Stimulated activated CD8-positive, alpha-beta memory T cell treated with anti-CD3 and anti-CD28 coated beads, Interleukin-7, amount 100 ng/mL, for 4 hours (primary cell): ENCODE measurements at places on chromosomes 2 and 18.

DNA sequence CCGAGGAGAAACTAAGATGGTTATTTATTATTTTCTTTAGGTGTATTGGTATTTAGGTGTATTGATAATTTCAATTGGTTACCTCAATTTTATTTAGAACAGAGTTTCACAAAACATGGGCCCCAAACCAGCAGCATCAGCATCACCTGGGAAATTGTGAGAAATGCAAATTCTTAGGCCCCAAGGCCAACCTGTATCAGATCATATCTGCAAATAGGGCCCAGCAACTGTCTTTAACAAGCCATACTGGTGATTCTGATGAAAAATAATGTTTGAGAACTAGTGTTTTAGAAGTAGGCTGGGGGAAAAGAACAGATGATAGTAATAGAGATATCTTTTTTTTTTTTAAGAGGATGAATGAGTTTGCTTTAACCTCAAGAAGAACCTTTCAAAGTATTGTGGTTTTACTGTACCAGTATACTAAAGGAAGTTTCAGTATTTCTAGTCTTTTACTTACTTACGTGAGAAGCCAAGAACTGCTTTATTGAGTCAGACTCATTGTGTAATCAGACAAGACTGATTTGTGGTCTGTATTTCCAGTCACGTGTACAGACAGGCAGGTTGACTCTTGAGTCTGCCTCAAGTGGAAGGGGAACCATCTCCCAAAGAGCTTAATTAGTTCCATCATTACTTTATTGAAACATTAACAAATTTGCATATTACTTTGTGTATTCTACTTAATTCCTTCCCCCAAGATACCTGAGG, 60.4 kb upstream of the GAREM1 start:
- DNase-seq = no peak

DNA sequence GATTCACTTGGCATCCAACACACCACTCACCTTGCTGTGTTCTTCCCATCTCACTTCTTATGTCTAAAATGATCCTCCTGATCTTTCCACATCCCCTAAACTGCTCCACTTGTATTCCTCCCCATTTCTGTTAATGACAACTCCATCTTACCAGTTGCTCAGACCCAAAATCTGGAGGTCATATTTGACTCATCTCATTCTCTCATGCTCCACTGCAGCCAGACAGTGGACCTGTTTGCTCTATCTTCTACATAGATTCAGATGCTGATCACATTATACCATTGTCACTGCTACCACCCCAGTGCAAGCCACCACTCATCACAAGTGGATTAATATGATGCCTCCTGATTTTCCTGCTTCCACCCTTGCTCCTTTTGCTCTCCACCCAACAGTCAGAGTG, 7.9 kb upstream of the NABP1 start:
- no peak for DNase-seq

DNA sequence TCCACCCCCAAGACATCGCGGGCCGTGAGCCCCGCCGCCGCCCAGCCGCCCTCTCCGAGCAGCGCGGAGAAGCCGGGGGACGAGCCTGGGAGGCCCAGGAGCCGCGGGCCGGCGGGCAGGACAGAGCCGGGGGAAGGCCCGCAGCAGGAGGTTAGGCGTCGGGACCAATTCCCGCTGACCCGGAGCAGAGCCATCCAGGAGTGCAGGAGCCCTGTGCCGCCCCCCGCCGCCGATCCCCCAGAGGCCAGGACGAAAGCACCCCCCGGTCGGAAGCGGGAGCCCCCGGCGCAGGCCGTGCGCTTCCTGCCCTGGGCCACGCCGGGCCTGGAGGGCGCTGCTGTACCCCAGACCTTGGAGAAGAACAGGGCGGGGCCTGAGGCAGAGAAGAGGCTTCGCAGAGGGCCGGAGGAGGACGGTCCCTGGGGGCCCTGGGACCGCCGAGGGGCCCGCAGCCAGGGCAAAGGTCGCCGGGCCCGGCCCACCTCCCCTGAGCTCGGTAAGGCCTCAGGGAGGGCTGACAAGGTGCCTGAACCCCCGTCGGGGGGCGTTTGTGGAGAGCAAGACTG, 14.2 kb downstream of the SPEG start:
- no peak for DNase-seq

DNA sequence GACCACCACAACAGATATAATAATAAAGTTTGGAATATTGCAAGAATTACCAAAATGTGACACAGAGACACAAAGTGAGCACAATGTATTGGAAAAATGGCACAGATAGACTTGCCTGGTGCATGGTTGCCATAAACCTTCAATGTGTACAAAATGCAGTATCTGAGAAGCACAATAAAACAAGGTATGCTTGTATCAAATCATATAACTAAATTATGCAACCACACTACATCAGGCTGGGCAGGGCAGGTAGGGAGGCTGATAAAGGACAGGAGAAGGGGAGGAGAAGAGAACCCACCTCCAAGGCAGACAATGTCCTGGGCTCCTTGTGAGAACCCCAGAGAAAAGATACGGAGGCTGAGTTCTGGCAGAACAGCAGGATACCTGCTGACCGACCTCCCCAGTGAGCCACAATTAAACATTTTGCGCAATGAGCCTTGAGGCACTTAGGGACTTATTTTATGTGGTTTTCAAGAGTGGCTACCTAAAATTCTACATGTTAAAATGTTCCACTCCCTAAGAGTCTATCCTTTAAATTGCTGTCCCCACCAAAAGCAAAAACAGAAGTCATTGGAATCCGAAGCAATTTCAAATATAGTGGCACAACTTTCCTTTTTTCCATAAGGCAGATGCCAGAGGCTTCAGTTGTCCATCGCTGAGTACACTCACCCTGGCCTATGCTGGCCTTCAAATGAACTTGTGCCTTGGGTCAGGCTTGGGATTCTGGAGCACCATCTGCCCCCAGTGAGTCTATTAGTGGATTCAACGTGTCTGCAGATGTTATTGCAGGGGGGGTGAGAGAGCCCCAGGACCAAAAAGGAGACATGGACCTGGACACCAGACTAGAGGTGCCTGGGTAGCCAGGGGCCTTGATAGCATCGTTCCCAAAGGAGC, 16.8 kb downstream of the WDFY1 start:
- no peak for DNase-seq

GRCh38 chr2:55141572-55142413, 90.3 kb downstream of the CLHC1 start:
- DNase-seq = no peak

GRCh38 chr18:43588838-43589237, 311.5 kb upstream of the SYT4 start:
- no peak for DNase-seq

DNA sequence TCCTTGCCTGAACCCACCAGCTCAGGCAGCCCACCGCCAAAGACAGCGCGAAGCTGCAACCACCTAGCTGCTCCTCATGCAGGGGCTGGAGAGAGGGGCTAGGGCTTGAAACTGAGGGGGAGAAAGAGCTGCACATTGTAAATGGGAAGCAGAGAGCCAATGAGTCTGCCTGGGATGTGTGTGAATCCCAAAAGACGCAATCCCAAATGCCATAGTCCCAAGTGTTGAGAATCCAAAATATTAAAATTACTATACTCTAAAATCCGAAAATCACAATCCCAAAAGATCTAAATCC, 9.4 kb downstream of the AMER3 start:
- DNase-seq = no peak
